ENCODE measurements at places on chromosomes 6 and 20. TPM values are rescaled to one million over a fixed set of nuclear protein-coding genes. Genes with fewer than 3 reads are reported as not detected.

The TINAG gene
- not detected for polyA plus RNA-seq

The KHDC1 gene
- polyA plus RNA-seq = 11.8 TPM

The GSTA2 gene
- 0.08 TPM for polyA plus RNA-seq

- no peak for DNase-seq
Measured at GRCh38 chr6:111871207-111871606, 2.0 kb downstream of the FYN start.

GRCh38 chr20:50190251-50191064 lies at the start of gene CEBPB:
Gene CEBPB (plus strand): TSS chr20:50190830. CDS start chr20:50191034, 204 bp downstream.
- DNase-seq = peak; percentile 93

- no peak for DNase-seq
Measured at GRCh38 chr20:18018100-18018499, 39.6 kb downstream of the OVOL2 start.
